ENCODE measurements at places on chromosomes 13 and 19.

GRCh38 chr19:44714597-44715169 is 15.7 kb downstream of the CEACAM16 start:
- no peak for DNase-seq

GRCh38 chr19:2650515-2650914 is 52.0 kb downstream of the GNG7 start:
- no peak for DNase-seq

DNA sequence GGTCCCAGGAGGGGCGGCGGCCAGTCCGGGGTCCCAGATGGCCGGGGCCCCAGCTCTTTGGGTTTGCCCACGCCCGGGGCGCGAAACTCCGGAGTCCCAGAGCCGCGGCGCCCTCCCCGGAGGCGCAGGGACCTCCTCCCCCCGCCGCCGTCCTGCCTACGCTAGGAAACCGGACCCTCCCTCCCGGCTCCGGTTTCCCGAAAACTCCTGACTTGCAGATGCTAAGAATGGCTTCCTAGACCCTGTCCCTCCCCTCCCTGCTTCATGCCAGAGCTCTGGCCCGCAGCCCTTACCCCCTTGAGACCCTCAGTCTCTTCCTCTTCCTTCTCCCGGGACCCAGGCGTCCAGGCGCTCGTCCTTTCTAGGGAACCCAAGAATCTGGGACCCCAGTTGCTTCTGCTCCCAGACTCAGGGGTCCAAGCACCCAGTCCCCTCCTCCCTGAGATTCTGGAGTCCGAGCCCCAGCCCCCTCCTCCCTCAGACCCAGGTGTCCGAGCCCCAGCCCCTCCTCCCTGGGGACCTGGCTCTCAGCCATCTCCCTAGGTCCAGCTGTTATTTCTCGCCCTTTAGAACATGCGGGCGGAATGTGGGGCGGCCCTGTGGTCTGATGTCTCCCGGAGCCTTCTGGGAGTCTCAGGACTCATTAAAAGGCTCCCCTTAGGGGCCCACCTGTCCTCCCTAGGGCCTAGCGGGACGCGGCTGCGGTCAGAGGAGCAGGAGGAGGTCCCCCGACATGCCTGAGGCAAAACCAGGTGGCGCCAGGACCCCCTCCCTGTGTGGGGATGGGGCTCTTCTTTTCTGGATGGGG is at the start of gene MYBPC2:
Gene MYBPC2, plus strand, starts transcription at position 672 of the 808 bp plus-strand sequence. Its CDS starts 62 bp downstream, at position 734.
- no peak for DNase-seq

DNA sequence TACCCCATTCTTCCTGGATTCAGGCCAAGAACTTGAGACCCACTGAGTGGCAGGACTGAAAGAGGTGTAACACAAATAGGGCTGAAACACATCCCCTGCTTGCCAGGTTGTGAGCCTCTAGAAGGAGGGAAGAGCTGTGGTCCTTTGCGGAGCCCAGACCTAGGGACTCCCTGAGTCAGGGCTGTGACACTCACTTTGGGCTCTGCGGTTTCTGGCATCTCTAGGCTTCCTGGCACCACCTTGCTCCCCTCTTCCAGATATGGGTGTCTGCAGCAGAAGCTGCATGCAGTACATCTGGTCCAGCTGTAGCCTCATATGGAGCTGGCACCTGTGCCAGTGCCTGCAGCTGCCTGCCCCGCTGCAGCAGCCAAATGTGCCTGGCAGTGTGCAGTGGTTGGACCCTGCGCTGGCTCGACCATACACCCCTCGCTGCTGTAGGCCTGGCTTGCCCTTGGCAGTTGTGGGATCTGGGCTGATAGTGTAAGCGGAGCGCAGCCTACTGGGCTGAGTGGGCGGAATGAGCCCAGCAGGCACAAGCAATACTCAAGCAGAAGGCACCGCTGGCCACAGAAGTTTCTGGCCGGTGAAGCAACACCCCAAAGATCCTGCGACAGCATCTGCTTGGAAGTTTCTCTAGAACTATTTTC is 290.4 kb downstream of the SLITRK6 start:
- no peak for DNase-seq

DNA sequence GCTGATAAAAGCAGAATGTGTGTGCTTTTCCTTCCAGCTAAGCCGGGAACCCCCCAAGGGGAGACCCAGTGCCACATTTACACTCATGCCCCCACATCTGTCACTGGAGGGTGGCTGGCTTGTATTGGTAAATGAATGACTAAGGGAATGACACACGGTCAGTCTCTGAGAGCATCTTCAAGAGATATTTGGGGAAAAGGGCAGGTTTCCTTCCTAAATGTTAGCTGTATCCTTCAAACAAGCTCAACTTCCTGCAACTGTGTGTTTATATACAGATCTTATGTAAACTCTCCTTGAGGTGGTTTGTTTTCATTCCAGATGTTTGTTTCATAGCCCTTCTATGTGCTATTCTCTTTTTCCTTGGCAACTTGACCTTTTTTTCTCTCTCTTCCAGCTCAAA is 192.6 kb downstream of the COL4A1 start:
- no peak for DNase-seq

- no peak for DNase-seq
Measured at GRCh38 chr19:50890422-50891252, 17.4 kb downstream of the KLK2 start.

DNA sequence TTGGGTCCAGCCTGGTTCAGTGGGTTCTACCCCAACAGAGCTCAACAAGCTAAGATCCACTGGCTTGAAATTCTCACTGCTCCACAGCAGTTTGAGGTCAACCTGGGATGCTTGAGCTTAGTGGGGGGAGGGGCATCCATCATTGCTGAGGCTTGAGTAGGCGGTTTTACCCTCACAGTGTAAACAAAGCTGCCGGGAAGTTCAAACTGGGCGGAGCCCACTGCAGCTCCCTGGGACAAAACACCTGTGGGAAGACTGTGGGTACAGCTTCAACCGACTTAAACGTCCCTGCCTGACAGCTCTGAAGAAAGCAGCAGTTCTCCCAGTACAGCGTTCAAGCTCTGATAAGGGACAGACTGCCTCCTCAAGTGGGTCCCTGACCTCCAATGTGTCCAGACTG is 1161.9 kb downstream of the UQCRFS1 start:
- DNase-seq = no peak

DNA sequence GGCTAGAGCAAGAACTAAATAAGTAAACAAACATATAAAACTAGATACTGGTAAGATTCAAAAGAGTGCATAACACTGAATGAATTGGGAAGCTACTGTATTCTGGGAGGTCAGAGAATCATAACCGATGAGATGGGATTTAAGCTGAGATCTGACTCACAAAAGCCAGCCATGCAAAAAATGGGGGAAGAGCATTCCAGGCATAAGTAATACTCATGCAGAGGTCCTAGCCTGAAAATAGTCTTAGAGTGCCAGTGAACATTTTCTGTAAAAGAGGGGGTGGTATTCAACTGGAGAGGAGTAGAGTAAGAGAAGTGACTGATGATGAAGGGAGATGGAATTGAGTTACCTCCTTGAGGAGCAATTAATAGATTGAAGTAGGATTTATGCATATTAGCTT is 872.0 kb upstream of the GPC6 start:
- no peak for DNase-seq

GRCh38 chr13:111344471-111345191 is 24.2 kb downstream of the TEX29 start:
- no peak for DNase-seq

- DNase-seq = peak; percentile 31
Measured at GRCh38 chr13:97125810-97126738, 96.1 kb upstream of the MBNL2 start.

DNA sequence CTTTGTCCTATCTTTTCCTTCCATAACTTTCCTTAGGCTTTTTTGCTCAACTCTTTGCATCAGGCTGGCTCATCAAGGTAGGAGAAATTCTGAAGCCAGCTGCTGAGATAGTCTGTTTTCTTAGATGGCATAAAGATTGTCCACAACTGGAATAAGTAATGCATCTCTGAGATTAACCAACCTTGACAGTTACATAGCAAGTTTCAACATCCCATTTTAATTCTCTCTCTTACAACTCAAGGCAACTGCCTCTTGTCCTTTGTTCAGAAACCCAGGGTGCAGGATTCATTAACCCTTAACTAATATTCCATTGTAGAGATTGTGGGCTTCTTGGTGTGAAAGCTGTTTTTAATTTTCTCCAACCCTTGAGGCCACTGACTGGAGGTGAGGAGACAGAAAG is 239.2 kb downstream of the LACC1 start:
- DNase-seq = no peak

DNA sequence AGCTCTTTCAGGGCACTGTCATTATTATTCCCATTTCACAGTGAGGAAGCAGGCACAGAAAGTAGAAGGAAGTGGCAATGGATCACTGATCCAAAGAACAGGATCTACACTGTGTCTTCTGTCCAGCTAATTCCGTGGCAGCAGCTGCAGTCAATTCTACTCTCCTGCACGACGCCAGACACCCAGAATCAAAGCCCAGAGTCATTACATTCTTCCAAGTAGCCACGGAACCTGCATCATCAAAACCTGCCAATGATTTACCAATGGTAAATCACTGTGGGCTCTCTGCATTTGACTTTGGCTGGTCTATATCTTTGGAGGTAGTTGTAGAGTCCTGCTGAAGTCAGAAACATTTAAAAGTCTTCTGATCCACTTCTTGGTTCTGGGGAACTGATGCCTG is 767.7 kb downstream of the LIG4 start:
- no peak for DNase-seq

GRCh38 chr19:45995715-45996385 is 583 bp downstream of the CCDC61 start:
- DNase-seq = no peak

DNA sequence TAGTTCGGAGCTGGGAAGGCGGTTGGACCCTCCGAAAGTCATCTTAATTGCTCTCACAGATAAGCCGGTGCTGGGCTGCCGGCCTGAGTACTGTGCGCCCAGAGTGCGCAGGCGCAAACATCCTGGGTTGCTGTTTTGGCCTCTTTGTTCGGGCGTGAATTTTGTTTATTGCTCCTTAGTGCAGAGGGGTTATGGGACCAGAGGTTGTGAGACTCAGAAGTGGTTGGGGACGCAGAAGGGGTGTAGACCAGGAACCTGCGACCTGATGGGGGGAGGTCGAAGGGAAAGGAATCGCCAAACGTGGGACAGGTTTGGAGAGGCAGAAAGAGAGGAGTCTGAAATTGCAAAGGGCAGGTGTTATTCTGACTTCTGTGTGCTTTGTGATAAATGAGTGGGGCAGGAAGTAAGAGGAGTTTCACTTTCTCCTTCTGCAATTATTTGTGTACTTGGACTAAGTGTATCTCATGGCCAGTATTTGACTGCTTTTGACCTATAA is 607 bp upstream of the ZNF566 start:
- peak; percentile 68 for DNase-seq

- DNase-seq = no peak
Measured at GRCh38 chr19:4354282-4354681, 10.9 kb downstream of the MPND start.

- no peak for DNase-seq
Measured at GRCh38 chr19:28155265-28155664, 1057.7 kb downstream of the UQCRFS1 start.

- DNase-seq = no peak
Measured at GRCh38 chr13:97855570-97856303, 97.7 kb upstream of the IPO5 start.

GRCh38 chr19:35217649-35217990 is 10.9 kb downstream of the FAM187B start:
- no peak for DNase-seq

DNA sequence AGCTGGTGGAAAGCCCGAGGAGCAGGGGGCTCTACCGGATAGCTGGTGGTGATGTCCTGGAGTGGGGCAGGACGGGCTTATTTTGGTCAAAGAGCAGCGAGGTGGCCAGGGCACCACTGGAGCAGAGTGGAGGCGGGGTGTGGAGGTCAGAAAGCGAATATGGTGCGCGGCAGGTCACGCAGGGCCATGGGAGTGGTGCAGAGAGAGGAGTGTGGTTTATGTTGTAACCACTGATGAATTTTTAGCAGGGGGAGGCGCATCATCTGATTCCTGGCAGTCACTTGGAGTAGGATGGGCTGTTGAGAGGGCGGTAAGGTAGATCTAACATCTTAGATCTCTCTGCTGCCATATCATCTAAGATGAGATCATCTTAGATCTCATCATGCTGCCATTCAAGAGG is 1.4 kb upstream of the ZNF414 start:
- DNase-seq = peak; percentile 57

DNA sequence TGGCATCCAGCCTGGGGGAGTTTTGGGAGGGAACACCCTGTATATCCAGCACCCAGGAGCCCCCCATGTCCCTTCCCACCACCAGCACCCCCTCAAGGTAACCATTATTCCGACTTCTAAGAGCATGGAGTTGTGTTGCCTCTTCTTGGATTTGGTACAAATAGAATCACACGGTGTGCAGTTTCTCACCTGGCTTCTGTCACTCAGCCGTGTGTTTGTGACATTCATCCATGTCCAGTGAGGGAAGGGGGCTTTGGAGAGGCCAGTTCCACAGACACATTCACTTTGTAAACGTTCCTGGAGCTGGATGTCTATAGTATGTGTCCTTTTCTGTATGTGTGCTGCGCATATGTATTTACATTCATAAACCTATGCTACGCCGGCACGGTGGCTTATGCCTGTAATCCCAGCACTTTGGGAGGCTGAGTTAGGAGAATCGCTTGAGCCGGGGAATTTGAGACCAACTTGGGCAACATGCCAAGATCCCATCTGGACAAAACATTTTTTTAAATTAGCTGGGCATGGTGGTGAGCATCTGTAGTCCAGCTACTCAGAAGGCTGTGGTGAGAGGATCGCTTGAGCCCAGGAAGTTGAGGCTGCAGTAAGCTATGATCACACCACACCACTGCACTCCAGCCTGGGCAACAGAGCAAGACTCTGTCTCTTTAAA is 36.6 kb downstream of the MYH14 start:
- no peak for DNase-seq

GRCh38 chr19:3125900-3126524 is 9.8 kb upstream of the GNA15 start:
- DNase-seq = peak; percentile 89

GRCh38 chr13:72473321-72473720 is 254.1 kb downstream of the MZT1 start:
- no peak for DNase-seq

GRCh38 chr19:28858933-28859332 is 354.0 kb downstream of the UQCRFS1 start:
- no peak for DNase-seq

DNA sequence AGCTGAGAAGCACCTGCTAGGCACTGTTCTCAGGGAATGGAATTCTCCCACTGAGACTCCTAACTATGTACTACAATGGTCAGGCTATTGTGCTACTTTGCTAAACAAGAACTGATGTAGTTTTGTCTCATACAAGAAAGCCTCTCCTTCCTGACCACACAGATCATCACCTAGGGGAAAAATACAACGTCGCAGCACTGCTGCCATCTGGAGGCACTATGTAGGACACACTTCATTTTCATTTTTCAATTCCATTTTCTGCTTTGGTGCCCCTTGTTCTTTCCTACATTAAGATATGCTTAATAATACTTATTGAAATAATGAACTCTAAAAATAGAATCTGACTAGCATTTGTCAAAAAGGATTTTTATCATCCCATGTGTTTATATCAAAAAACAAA is 21.1 kb downstream of the PROSER1 start:
- no peak for DNase-seq

GRCh38 chr13:111249637-111250360 is 70.6 kb upstream of the TEX29 start:
- no peak for DNase-seq

DNA sequence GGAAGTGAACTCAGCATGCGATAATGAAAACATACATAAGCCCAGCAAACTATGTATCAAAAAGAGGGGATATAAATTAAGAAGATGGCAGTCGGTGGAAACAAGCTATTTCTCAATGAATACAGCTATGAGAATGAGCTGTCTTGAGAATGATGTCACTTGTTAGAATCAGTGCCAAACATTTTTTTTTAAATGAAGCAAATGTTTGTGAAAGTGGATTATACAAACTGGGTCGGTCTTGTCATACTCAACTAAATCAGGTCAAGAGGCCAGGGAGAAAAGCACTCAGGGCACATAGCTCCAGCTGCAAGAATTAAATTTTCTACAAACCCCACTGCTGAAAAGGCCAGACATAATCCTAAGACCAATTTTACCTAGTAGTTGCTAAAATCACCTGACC is 1048.4 kb downstream of the SLITRK1 start:
- no peak for DNase-seq
